ENCODE measurements at places on chromosomes 1 and 21. TPM values are rescaled to one million over a fixed set of nuclear protein-coding genes. Genes with fewer than 3 reads are reported as not detected.

GRCh38 chr21:17433730-17434129 lies 79.1 kb upstream of the CXADR start:
- DNase-seq = no peak

DNA sequence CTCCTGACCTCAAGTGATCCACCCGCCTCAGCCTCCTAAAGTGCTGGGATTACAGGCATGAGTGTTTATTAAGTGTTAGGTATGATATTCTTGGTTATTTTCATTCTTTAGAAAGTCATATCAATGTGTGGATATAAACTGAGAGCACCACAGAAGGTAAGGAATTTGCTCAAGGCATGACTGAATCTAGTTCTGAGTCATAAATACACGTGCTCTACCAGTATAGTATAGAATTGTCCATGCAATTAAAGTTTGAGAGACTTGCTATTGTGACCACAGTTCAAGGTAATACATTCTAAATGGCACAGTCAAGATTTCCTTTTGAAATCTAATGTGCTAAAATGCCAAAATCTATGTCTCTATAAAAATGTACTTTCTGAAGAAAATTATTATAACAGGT lies 401.1 kb upstream of the CHRM3 start:
- no peak for DNase-seq

PPIAL4G gene
- 0.10 TPM for polyA plus RNA-seq

DNA sequence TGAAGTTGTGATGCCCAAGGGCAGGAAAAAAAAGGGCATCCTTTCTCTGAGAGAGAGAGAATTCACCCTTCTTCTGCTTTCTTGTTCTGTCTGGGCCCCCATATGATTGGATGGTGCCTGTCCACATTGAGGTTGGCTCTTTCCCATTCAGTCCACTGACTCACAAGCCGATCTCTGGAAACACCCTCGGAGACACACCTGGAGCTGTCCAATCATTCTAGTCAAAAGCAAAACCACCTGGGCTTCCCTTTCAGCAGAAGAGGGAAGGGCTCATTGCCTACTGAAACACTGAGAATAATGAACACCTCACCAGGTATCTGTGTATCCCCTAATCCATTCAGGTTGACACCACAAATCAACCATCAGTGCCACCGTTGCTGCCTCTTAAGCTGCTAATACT lies 103.7 kb upstream of the GNG12 start:
- no peak for DNase-seq

- DNase-seq = no peak
Observed at GRCh38 chr1:180168786-180169639, 14.3 kb downstream of the QSOX1 start.

- no peak for DNase-seq
Observed at GRCh38 chr1:67044631-67045270, 9.2 kb downstream of the SLC35D1 start.

- no peak for DNase-seq
Observed at GRCh38 chr21:18350216-18350615, 53.4 kb downstream of the TMPRSS15 start.

- no peak for DNase-seq
Observed at GRCh38 chr1:74733604-74734484, 892 bp downstream of the TYW3 start.

DNA sequence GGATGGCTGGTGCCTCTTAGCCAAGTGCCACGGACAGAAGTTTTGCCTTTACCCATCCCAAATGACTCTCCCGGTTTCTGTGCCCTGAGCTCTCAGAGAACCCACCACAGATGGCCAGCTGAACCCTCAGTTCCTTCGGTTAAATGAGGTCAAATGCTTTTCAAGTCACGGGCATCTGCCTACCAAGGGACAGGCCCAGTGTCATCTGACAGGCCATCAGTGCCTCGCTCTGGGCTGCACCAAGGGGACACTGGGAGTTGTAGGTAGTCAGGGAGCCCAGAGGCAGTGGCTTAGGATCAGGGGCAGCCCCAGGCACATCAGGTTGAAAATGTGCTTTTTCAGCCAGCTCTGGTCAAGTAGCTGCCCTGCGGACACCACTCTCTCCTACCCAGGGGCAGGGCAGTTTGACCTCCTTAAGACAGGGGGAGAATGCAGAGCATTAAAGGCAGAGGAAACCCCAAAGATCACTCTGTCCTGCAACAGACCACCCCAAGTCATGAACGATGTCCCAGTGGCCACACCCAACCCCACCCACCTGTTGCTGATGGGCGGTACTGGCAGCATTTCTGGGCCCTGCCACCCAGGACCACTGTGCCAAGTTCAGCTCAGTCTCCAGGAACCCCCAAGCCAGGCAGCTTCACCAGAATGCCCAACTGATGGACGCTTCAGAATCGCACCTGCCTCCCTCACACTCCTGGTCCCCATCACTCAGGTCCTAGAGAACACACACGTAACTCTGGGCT lies 60.7 kb downstream of the CASZ1 start:
- DNase-seq = no peak

DNA sequence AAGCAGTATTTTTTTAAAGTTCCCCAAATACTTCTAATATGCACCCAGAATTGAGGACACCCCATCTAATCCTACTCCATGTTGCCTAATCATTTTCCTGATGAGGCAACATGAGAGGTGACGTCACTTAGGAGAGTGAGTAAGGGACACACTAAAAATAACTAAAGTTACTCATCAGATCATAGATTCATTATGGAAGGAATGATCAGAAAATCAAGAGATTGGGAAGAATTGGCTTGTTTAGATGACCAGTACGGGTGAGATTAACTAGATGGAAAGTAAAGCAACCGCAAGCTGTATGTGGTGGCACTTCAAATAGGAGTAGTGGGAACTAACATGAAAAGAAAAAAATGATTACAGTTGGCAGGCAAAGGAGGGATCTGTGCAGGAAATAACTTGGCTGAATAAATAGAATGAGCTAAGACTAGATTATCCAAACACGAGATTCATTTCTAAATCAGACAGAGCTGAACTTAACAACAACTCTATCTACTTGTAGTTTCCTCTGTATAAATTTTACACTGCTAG lies 61.4 kb upstream of the CXADR start:
- DNase-seq = no peak

- DNase-seq = no peak
Observed at GRCh38 chr21:34707876-34708325, 39.1 kb downstream of the CLIC6 start.

DNA sequence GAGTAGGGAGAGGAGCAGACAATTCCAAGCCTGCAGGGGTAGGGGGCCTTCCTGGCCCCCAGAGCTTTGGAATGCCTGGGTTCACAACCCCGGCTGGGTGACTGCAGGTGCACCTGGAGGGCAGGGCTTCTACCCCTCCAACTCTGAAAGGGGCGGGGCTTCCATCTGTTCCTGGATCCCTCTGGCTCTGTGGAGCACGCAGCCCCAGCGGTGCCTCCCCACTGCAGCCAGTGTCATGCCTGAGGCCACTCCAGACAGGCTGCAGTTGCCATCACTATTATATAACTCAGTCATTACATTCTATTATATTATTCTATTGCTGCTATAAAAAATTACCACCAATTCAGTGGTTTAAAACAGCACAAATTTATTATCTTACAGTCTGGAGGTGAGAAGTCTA lies 12.5 kb upstream of the FNBP1L start:
- no peak for DNase-seq

DNA sequence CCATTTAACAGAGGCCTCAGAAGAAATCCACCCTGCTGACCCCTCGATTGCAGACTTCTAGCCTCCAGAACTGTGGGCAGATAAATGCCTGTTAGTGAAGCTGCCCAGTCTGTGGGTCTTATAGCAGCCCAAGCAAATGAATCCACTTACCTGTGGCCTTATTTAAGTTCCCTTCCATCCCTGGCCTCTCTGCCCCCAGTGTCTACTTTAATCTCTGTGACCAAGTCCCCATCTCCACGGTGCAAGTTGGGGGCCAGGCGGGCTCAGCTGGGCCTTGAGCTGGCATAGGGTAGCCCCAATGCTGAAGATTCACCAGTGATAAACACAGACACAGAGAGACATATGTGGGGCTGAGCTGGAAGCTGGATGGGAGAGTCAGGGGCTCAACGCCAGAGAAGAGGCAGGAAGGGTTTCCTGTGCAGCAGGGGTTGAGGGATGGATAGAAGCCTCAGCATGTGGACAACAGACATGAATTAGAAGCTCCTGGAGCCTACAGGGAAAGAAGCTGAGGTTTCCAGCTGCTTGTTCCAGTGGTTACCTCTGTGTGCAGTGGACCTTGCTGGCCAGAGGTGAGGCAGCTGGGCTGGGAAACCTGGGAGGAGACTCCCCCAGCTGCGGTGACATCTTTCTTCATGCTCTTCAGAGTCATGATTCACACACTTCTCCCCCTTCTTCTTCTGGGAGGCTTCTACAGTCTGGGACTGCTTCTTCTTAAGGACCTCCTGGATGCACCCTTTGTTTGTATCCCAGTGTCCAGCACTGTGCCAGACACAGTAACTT lies 13.4 kb upstream of the B3GALT5 start:
- DNase-seq = no peak

GRCh38 chr21:33419538-33420123 lies 16.4 kb downstream of the IFNGR2 start:
- DNase-seq = no peak

- DNase-seq = no peak
Observed at GRCh38 chr1:112643080-112643479, 23.4 kb downstream of the CAPZA1 start.

TRIM46 gene
- polyA plus RNA-seq = 3.6 TPM

Data from left lung (tissue), 14 donors.